ENCODE measurements at places on chromosomes 5 and 9. TPM values are rescaled to one million over a fixed set of nuclear protein-coding genes. Genes with fewer than 3 reads are reported as not detected.

ROR2 gene
- total RNA-seq, result 3.8 TPM

LIX1 gene
- not detected for total RNA-seq

FRRS1L gene
- 0.06 TPM for total RNA-seq

HCN1 gene
- not detected for total RNA-seq

QRFP gene
- not detected for total RNA-seq

IFNE gene
- not detected for total RNA-seq

DNA sequence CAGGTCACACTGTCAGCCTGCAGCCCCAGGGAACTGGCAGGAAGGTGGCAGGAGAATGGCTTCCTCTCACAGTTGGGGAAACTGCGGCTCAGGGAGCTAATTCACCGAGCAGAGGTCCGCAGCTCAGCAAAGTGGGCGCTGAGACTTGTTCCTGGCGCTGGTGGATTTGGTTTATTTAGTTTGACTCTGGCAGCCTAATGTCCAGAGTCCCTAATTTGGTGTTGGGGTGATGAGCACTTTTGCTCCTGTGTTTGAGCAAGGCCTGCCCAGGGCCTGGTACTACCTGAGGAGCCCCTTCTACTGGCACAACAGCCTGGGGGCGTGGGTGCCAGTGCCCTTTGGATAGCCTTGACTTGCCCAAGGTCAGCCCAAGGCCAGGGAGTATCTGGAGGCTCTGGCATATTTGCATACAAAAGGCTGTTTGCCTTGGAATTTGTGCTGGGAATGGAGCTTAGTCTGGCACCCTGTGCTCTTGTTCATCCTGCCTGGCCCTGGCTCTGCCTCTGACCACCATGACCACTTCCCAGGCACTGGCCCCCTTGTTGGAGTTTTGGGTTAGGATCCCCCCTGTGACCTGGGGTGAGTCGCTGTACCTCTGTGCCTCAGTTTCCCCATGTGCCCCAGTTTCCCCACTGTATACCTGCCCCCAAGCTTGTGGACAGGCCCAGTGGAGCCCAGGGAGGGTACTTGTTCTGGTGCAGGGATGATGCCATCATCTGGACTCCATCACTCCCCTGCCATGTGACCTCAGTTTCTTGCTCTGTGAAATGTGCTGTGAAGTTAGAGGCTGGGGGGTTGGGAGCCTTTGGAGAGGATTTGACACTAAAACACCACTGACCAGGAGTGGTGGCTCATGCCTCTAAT is 1.4 kb downstream of the SUSD3 start:
- H3K4me3 ChIP-seq, result peak overlapping the region; percentile 64
- H3K27me3 ChIP-seq, result no peaks in the 10 kb centered on the region
- DNase-seq, result peak; percentile 36

DNA sequence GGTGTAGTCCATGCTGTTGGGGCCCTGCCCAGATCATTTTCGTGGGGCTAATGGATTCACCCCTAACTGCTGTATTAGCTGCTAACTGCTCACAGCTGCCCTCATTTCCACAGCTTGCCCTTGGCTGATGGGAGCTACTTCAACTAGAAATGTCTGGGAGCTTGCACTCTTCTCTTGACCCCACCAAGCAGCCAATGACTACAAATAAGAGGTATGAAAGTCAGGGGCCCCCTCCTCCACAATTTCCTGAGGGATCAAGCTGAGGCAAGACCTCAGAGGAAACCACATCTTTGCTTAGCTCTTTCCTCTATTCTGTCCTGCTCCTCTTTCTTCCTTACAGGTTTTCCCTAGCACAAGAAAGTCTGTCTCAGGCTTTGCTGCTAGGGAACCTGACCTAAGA is 397.5 kb downstream of the MLLT3 start:
- no peaks in the 10 kb centered on the region for H3K4me1 ChIP-seq
- no peak overlapping the region for H3K4me3 ChIP-seq
- H3K27ac ChIP-seq, result no peak overlapping the region
- H3K36me3 ChIP-seq, result no peaks in the 10 kb centered on the region
- no peaks in the 10 kb centered on the region for H3K27me3 ChIP-seq
- no peak for DNase-seq

DNA sequence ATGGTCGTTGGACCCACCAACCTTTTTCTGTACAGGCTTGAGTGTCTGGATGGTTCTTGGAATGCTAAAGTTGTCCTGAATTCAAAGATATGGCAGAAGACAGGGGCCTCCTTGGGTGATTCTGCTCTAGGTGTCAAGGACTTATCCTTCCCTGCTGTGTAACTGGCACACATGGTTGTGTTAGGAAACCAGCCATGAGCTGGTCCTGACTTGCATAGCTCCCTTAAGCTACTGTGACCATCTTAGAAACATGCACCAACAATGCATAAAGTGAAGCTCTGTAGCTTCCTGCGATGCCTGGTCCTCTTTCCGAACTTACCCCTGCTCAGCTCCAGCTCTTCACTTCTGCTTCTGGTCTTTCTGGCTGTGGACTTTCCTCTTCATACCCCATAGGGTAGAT is 224.6 kb downstream of the TLE4 start:
- no peaks in the 10 kb centered on the region for H3K36me3 ChIP-seq
- no peaks in the 10 kb centered on the region for H3K27me3 ChIP-seq
- DNase-seq, result no peak
- H3K4me1 ChIP-seq, result peaks cover 14% of the 10 kb centered on the region
- H3K4me3 ChIP-seq, result no peak overlapping the region

- no peak for DNase-seq
- H3K36me3 ChIP-seq, result no peaks in the 10 kb centered on the region
- H3K27ac ChIP-seq, result no peak overlapping the region
- no peak overlapping the region for H3K4me3 ChIP-seq
- H3K27me3 ChIP-seq, result no peaks in the 10 kb centered on the region
Measured at GRCh38 chr5:108295578-108296368, 86.1 kb downstream of the FBXL17 start.

GRCh38 chr9:132030626-132031325 is 48.9 kb downstream of the MED27 start:
- DNase-seq, result no peak
- H3K27me3 ChIP-seq, result no peaks in the 10 kb centered on the region
- H3K4me1 ChIP-seq, result peaks cover 42% of the 10 kb centered on the region

DNA sequence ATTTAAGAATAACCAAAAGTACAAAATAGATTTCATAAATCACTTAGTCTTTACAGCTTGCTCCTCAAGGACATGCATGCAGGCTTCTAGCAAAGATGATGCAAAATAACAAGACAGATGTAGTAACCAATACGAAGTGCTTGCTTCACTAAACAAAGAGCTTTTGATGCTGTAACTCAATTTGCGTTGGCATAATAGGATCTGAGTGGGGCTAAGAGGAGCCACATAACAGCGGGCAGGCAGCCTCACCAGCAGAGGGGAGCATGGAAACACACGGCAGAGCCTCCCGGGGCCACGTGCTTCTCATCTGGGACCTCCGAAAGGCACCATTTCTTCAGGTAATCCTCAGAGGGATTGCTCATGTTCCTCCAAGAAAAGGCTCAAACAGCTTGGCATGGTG is 139.7 kb downstream of the C5orf15 start:
- no peaks in the 10 kb centered on the region for H3K36me3 ChIP-seq
- no peak overlapping the region for H3K4me3 ChIP-seq
- no peak overlapping the region for H3K27ac ChIP-seq
- H3K27me3 ChIP-seq, result no peaks in the 10 kb centered on the region

GRCh38 chr5:165624166-165624946 is 2118.9 kb downstream of the MAT2B start:
- no peak overlapping the region for H3K4me3 ChIP-seq
- DNase-seq, result no peak
- no peaks in the 10 kb centered on the region for H3K36me3 ChIP-seq
- H3K27me3 ChIP-seq, result no peaks in the 10 kb centered on the region

DNA sequence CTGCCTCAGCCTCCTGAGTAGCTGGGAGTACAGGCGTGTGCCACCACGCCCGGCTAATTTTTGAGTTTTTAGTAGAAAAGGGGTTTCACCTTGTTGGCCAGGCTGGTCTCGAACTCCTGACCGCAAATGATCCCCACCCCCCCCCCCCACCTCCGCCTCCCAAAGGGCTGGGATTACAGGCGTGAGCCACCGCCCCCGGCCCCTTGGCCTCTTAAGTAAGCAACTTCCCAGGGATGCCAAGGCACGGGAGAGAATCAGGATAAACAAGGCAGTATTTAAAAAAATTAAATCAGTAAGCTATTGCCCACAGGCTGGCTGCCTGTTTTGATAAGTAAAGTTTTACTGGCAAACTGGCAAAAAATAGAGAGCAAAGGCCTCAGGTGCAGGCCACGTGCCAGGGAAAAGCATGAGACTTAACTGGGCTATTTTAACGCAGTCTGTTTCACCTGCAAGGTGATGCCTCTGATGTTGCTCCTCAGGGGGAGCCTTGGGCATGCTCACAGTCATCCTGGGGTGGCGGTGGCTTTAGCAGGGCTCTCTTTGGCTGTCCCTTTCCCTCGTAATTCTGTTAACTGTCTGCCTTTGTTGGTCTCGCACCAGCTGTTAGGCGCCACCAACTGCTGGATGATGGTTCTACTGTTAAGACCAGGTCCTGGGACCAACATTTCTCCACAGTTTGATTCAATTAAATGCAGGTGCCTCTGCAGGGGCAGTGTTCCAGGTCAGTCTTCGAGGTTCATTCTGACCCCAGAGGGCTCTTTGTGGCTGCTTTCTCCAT is 19.4 kb upstream of the RNF130 start:
- H3K4me3 ChIP-seq, result peak overlapping the region; percentile 62
- H3K27ac ChIP-seq, result peak overlapping the region; percentile 79
- H3K36me3 ChIP-seq, result no peaks in the 10 kb centered on the region

DNA sequence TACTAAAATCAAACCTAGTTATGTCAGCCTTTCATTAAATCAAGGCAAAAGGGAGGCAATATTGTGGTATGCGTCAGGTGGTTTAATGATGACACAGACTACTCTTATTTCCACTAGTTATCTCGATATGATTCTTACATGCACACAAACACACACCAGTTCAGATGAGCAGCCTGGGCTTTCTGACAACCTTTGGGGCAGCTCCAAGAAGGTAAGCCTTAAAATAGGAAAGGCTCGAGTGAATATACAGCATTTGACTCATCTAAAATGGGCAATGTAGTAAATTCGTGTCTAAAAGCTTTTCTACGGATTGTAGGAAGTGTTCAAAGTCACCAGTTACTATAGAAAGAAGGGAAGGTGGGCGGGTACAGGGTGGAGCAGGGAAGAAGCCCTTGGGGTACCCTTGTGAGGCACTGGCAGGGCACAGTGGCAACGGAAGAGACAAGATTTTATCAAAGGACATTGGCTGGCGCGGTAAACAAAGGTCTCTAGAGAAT is 1.9 kb downstream of the ANKH start:
- no peaks in the 10 kb centered on the region for H3K36me3 ChIP-seq
- no peak overlapping the region for H3K27ac ChIP-seq
- DNase-seq, result no peak
- H3K4me3 ChIP-seq, result peak overlapping the region; percentile 75
- no peaks in the 10 kb centered on the region for H3K27me3 ChIP-seq

DNA sequence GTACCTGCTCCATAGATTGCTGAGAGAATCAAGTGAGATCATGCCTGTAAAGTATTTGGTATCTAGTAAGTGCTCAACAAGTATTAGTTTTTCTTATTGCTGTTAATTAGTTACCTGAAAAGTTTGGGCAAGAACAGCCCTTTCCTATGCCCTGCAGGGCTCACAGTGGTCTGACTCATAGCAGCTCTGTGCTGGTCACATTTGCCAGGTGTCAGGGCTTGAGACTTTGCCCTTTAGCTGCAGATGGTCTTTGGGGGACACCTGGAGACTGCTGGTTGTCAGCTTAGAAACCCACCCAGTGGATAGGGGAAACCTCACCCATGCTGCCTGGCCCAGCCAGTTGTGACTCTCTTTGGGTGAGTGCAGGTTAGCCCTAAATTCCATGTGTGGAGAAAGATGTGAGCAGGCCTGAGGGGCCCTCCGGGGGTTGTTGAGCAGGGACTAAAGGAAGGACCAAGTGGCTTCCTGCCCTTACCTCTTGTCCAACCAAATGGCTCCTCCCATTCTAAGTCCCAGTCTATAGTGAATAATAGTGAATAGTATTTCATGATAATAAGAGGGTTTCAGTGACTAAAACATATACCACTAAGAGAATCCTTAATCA is 9.0 kb downstream of the COL27A1 start:
- H3K4me3 ChIP-seq, result no peak overlapping the region
- DNase-seq, result no peak
- H3K27me3 ChIP-seq, result no peaks in the 10 kb centered on the region
- H3K4me1 ChIP-seq, result peaks cover 11% of the 10 kb centered on the region
- H3K27ac ChIP-seq, result peak overlapping the region; percentile 31

DNA sequence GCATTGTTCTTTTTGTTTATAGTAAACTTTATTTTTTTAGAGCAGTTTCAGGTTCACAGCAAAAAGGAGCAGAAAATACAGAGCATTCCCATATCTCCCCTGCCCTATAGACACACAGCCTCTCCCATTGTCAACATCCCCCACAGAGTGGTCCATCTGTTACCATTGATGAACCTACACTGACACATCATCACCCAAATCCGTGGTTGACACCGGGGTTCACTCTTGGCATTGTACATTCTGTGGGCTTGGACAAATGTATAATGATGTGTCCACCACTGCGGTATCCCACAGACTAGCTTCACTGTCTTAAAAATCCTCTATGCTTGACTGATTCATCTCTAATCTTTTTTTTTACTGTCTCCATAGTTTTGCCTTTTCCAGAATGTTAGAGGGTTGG is 120.7 kb upstream of the SPATA31C2 start:
- no peak overlapping the region for H3K4me3 ChIP-seq
- no peaks in the 10 kb centered on the region for H3K27me3 ChIP-seq
- no peak overlapping the region for H3K27ac ChIP-seq
- no peak for DNase-seq
- no peaks in the 10 kb centered on the region for H3K36me3 ChIP-seq

GRCh38 chr9:20351715-20352114 is 270.6 kb downstream of the MLLT3 start:
- peaks cover 27% of the 10 kb centered on the region for H3K4me1 ChIP-seq
- DNase-seq, result no peak
- H3K27me3 ChIP-seq, result no peaks in the 10 kb centered on the region
- no peak overlapping the region for H3K4me3 ChIP-seq
- peaks cover 4% of the 10 kb centered on the region for H3K36me3 ChIP-seq
- H3K27ac ChIP-seq, result no peak overlapping the region

GRCh38 chr9:135243201-135244190 is 156.0 kb downstream of the OLFM1 start:
- H3K36me3 ChIP-seq, result no peaks in the 10 kb centered on the region
- H3K27ac ChIP-seq, result no peak overlapping the region
- DNase-seq, result peak; percentile 34
- H3K27me3 ChIP-seq, result peaks cover 24% of the 10 kb centered on the region

DNA sequence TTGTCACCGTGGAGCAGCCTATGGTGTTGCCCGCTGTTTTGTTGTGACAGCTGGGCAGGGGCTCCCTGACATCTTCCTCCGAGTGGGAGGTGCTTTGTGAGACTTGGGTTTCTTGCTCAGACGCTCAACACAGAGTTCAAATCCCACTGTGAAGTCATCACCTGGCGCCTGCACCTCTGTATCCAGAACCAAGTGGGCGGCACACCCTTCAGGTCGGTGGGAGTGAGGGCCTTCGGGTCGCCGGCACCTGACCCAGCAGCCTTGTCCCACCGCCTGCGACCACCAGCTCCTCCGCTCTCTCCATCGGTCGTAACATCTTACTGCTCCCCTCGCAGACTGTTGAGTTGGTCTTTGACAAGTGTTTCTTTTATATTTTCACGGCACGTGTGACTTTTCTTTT is 37.6 kb upstream of the EXOC3 start:
- H3K36me3 ChIP-seq, result no peaks in the 10 kb centered on the region
- H3K4me3 ChIP-seq, result no peak overlapping the region
- peaks cover 5% of the 10 kb centered on the region for H3K4me1 ChIP-seq
- H3K27me3 ChIP-seq, result no peaks in the 10 kb centered on the region

- no peaks in the 10 kb centered on the region for H3K27me3 ChIP-seq
- H3K4me3 ChIP-seq, result peak within 1 kb of the TSS; percentile 92
- H3K4me1 ChIP-seq, result peaks cover 42% of the 10 kb centered on the region
- H3K27ac ChIP-seq, result peak within 1 kb of the TSS; percentile 97
- H3K36me3 ChIP-seq, result peaks cover 25% of the 10 kb centered on the region
- peak; percentile 100 for DNase-seq
Measured at GRCh38 chr9:83980395-83981125, at the start of gene RMI1. TSS of gene RMI1 (plus strand) at chr9:83980805. CDS start at chr9:84000987, 20,182 bp downstream.
